ENCODE measurements at places on chromosomes 4 and X. TPM values are rescaled to one million over a fixed set of nuclear protein-coding genes. Genes with fewer than 3 reads are reported as not detected.

Gene ZFP92
- 0.49 TPM for total RNA-seq

DNA sequence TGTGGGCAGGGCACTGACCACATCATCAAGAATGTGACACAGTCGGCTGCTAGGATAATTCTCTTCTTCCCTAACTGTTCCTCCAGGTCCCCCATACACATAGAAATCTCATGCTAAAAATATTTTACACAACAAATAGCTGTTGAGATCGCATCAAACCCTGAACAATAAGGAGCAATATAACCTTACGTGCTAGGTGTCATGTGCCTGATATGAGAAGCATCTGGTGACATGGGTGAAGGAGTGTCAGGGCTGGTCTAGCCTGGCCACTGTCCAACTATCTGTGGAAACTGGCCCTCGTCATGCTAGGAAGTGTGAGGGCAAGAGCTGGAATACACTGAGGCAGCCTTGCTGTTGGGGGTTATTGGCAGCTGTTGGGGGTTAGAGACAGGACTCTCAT, 167.3 kb upstream of the PGRMC2 start:
- no peak for DNase-seq

DNA sequence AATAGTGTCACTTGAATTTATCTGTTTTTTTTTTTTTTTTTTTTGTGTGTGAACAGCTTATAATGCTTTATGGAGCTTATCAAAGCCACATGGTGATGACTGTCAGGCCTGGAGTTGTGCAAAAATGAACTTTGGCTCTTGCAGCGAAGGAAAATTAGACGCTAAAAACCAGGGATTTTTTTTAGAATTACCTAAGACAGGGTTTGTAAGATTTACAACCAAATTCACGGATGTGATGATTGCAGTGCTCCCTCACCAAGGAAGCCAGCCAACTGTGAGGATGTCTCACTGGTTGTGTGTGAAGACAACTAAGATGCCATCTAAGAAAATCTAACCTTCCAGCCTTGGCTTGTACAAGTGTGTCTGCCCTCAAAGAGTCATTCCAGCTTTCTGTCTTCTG, 127.1 kb upstream of the SLC4A4 start:
- DNase-seq: no peak

GRCh38 chr4:115145393-115146160, 32.2 kb upstream of the NDST4 start:
- no peak for DNase-seq

DNA sequence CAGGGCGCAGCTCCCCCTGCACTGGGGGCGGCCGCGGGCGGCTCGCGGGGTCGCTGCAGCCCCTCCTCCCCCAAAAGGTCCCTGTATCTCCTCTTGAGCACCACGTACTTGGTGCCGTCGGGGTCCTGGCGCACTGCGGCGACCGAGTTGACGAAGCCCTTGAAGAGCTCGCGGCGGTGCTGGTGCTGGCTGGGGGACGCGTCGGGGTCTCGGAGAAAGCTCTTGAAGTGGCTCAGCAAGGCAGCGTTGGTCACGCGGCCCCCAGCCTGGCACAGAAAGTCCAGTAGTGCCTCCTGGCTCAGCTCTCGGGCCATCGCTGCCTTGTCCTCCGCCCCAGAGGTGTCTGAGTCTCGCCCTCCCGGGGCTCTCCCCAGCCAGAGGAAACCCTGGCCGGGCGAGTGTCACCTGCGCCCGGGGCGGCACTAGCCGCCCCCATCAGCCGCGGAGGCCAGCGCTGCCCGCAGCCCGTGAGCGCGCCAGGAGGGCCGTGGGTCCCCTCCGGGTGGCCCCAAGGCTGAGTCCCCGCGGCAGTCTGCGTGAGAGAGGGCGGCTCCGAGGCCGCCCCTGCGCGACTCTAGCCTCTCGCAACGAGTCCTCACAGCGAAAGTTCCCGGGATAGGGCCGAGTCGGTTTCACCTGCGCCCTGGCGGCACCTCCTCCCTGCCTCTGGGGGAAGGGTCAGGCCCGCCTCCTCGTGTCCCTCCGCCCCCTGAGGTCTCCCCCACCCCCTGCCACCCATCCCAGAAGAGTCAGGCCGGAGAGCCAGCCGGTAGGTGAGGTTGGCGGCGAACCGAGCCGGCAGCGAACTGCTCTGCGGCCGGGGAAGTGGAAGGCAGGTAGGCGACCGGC, at the start of gene SOWAHB:
Gene SOWAHB (minus strand): TSS at position 609 of the 849 bp plus-strand sequence. CDS start 295 bp downstream, at position 314.
- peak; percentile 69 for DNase-seq

Gene GRID2
- not detected for total RNA-seq

- DNase-seq: no peak
Observed at GRCh38 chrX:40573763-40574162, 7.0 kb upstream of the ATP6AP2 start.

Gene UCP1
- total RNA-seq: not detected

Gene NWD2
- not detected for total RNA-seq

- no peak for DNase-seq
Observed at GRCh38 chr4:55437823-55438222, 42.1 kb downstream of the TMEM165 start.

DNA sequence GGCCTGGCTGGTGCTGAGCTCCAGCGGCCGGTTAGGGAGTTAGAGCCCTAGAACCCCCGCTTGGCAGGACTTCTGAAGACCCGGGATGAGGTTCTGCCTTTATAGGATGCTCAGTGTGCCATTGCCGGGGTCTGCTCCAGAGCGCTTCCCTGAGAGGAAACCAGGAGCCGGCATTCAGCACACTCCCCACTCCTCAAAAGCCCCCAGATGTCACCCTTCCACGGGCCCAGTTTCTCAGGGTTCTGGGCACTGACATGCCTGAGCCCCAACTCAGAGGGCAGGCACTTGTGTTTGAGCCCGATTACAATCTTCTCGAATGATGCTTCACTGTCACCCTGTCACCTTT, 6.5 kb downstream of the NKX3-2 start:
- DNase-seq: no peak

Gene AKAP14
- not detected for total RNA-seq

Gene GATA1
- total RNA-seq: not detected

Gene MAGEB2
- not detected for total RNA-seq

GRCh38 chr4:85113706-85114105, 147.2 kb upstream of the WDFY3 start:
- no peak for DNase-seq

Gene NRK
- not detected for total RNA-seq

DNA sequence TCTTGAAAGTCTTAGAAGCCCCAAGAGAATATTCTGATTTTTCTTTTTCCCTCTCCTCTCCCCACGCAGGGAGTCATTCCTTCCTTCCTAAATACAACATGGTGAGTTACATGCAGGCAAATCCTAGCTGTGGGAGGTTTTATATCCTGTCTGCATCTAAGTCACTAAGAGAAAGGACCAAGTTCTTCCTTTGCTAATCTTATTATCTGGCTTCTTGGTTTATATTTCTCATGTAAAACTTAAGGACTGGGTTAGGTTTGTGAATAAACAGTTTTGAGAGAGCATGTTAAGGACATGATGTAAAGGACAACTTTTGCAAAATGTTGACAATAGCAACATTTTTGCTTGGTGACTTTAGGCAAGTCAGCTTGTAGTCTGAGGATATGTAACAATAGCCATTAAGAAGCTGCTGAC, 5.1 kb upstream of the CXCL9 start:
- DNase-seq: no peak

- no peak for DNase-seq
Observed at GRCh38 chr4:688854-689681, at the start of gene SLC49A3. Gene SLC49A3 (minus strand): TSS chr4:689151. CDS start chr4:689127, 24 bp downstream.

Gene NEK1
- total RNA-seq: 19.5 TPM

- DNase-seq: no peak
Observed at GRCh38 chr4:23106516-23106915, 413.8 kb downstream of the GBA3 start.

Gene MAGIX
- 0.96 TPM for total RNA-seq

- no peak for DNase-seq
Observed at GRCh38 chr4:128711361-128711760, 98.1 kb upstream of the JADE1 start.

DNA sequence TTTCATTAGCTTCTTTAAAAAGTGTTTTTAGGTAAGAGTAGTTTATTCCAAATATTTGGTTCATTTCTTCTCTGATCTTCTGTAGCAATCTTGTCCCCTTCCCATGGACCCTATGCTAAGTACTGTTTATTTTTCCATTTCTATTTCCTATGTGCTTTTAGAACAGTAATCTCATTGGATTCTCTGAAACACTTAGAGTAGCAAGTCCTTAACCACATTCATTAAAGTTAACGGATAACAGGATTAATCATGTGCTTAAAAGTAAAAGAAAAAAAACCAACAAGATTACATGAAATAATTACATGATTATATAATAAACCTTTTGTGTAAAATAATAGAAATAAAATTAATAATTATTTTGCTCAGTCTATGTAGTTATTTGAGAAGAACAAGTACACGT, 929.7 kb downstream of the C4orf33 start:
- DNase-seq: no peak

Gene TMSB15A
- not detected for total RNA-seq

- DNase-seq: no peak
Observed at GRCh38 chr4:158050942-158051341, 121.9 kb downstream of the GASK1B start.

DNA sequence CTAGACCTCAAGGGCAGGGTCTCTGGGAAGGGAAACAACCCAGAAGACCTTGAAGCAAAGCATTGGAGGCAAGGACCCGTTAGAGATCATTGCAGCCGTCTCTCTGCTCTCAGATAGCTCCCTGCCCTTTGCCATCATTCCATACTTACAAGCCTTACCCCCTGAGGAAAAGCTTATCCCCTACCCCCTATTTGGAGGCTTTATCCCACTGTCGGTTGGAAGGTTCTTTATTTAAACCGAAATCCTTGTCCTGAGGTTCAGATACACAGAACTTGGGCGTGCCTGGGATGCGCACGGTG, 84.4 kb downstream of the EFNB1 start:
- no peak for DNase-seq

Gene STS
- 0.52 TPM for total RNA-seq

Gene NOX1
- total RNA-seq: not detected

Gene PLAC1
- total RNA-seq: not detected

DNA sequence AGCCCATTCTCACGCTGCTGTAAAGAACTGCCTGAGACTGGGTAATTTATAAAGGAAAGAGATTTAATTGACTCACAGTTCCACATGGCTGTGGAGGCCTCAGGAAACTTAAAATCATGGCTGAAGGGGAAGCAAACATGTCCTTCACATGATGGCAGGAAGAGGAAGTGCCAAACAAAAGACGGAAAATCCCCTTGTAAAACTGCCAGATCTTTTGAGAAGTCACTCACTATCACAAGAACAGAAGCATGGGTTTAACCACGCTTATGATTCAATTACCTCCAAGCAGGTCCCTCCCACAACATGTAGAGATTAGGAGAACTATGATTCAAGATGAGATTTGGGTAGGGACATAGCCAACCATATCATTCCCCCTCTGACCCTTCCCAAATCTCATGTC, 335.5 kb downstream of the IL15 start:
- DNase-seq: no peak
